ENCODE measurements at places on chromosomes 2 and 18. TPM values are rescaled to one million over a fixed set of nuclear protein-coding genes. Genes with fewer than 3 reads are reported as not detected.

The TMEM200C gene
- 26.1 TPM for total RNA-seq

DNA sequence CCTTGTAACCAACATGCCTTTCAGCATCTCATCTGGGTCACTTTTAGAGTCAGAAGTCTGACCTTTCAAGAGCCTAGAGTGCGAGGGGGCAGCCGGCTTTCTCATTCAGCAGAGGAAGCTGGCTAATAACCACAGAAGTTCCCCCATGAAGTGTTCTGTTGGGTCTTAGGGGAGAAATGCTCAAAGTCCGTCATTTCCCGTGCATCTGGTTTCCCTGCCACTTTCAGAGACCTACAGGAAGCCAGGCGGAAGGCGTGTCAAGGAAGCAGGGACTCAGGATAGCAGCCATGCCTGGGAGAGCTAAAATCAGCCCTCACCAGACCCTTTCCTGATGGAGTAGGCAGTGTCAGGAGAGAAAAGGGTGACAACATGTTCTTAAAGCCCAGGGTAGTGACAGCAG, 301.8 kb upstream of the ID2 start:
- peak overlapping the region; percentile 77 for H3K27ac ChIP-seq
- no peak overlapping the region for H3K4me3 ChIP-seq
- peaks cover 21% of the 10 kb centered on the region for H3K4me1 ChIP-seq
- H3K36me3 ChIP-seq = no peaks in the 10 kb centered on the region
- H3K27me3 ChIP-seq = no peaks in the 10 kb centered on the region

The SH3RF3 gene
- 0.84 TPM for total RNA-seq

GRCh38 chr2:182868054-182868796, 1.8 kb upstream of the FRZB start:
- H3K4me3 ChIP-seq = peak overlapping the region; percentile 89
- H3K27ac ChIP-seq = peak overlapping the region; percentile 72
- H3K27me3 ChIP-seq = no peaks in the 10 kb centered on the region
- no peaks in the 10 kb centered on the region for H3K36me3 ChIP-seq

GRCh38 chr2:241613017-241613780, 23.8 kb downstream of the THAP4 start:
- no peaks in the 10 kb centered on the region for H3K27me3 ChIP-seq
- DNase-seq = no peak

DNA sequence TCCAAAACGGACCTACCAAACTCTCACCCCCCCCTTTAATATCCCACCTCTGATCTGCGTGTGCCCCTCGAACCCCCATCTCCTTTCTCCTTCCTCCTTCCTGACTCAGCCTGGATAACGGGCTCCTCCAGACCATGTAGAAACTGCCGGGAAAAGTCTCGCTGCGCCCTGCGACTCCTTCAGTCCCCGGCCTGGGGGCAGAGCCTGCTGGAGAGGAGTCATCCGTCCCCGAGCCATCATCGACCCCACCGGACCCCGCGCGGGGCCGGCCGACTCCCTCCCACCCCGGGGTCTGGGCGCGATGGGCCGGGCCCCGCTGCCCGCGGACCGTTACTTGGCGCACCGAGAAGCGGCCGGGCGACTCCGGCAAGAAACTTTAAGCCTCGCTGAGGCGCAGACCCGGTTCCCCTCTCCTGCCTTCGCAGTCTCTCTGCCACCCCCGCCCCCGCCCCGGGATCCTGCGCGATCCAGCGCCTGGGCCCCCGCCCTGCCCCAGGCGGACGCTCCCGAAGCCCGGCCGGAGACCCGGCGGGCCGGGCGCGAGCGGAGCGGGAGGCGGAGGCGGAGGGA, 3.4 kb downstream of the ZEB2 start:
- peak overlapping the region; percentile 99 for H3K27ac ChIP-seq
- H3K4me1 ChIP-seq = peaks cover 43% of the 10 kb centered on the region
- H3K4me3 ChIP-seq = peak overlapping the region; percentile 92
- peaks cover 11% of the 10 kb centered on the region for H3K27me3 ChIP-seq

The GPBAR1 gene
- 0.14 TPM for total RNA-seq

DNA sequence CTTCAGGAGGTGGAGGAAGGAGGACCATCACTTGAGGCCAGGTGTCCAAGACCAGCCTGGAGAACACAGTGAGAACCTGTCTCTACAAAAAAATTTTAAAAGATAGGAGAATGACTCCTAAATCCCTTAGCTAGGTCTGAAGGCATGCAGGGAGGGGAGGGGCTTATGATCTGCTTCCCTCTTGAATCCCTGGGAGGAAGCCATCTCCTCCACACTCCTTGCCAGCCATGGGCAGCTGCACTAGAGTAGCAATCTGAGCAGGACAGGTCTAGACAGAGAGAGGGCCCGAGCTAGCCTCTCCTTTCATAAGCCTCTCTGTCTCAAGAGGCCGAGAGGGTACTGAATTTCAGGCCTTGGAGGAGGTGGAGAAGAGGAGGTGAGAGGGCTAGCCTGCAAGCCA, 42.5 kb downstream of the DAPL1 start:
- no peaks in the 10 kb centered on the region for H3K36me3 ChIP-seq
- no peak overlapping the region for H3K27ac ChIP-seq
- no peak overlapping the region for H3K4me3 ChIP-seq
- H3K27me3 ChIP-seq = peaks cover 5% of the 10 kb centered on the region
- H3K4me1 ChIP-seq = no peaks in the 10 kb centered on the region

DNA sequence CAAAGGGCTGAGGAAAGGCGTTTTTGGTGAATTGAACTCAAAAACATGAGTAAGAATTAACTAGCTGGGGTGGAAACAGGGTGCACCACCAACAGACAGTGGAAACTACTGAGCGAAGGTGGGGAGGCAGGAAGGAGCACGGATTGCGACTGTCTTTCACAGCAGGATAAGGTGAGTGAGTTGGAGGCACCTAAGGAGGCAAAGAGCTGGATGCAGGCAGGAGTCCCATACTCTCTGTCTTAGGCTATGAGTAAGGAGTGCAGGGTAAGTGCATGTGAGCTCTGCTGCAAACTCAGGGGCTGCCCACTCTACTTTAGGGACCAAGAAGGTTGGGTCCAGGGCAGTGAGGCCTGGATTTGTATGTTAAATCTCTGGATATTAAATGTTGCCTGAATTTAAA, 333.1 kb upstream of the ZNF521 start:
- no peaks in the 10 kb centered on the region for H3K36me3 ChIP-seq
- H3K4me3 ChIP-seq = no peak overlapping the region
- no peak overlapping the region for H3K27ac ChIP-seq

The PTPRN gene
- total RNA-seq = 3.2 TPM

The DUSP2 gene
- 1.1 TPM for total RNA-seq

DNA sequence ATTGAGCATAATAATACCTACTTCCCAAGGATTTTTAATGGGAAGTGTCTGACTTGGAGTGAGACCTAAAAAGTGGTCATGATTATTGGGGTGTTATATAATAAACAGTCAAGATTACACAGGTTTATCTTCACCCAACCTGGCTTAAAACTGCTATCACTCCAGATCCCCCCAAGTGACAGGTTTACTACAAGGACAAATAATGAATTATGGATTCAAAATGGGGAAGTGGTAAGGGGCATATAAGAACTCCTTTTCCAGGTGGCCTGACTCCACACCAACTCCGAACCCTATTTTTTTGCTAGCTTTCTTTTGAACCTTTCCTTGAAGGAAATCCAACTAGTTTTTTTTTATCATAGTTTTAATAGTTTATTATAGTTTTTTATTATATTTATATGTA, 663.0 kb upstream of the FANCL start:
- H3K4me1 ChIP-seq = no peaks in the 10 kb centered on the region
- H3K4me3 ChIP-seq = no peak overlapping the region
- H3K27me3 ChIP-seq = no peaks in the 10 kb centered on the region

GRCh38 chr2:224922142-224922727, 120.0 kb downstream of the DOCK10 start:
- H3K4me1 ChIP-seq = peaks cover 7% of the 10 kb centered on the region
- peaks cover 6% of the 10 kb centered on the region for H3K36me3 ChIP-seq
- DNase-seq = no peak
- H3K27me3 ChIP-seq = no peaks in the 10 kb centered on the region
- H3K27ac ChIP-seq = no peak overlapping the region
